ENCODE measurements at places on chromosomes 13 and 19.

DNA sequence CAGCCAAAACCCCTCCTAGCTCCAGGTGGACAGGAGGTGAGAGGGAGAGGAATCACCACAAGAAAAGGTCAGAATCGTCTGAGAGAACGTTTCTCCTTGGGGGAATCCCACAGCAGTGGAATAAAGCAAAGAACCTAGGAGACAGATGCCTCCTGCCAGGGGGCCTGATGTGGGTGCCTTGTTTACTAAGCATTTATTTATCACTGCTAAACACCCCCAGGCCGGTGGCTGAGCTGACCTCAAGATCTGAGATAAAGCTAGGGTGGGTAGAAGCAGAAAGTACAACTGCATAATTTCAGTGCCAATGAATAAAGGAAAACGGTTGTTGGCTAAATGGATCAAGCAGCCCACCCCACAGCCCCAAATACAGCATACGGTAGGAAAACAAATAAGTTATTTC is 33.9 kb upstream of the ATP11A start:
- no peak for DNase-seq

GRCh38 chr19:5774921-5775320 is 9.6 kb downstream of the PRR22 start:
- no peak for DNase-seq

DNA sequence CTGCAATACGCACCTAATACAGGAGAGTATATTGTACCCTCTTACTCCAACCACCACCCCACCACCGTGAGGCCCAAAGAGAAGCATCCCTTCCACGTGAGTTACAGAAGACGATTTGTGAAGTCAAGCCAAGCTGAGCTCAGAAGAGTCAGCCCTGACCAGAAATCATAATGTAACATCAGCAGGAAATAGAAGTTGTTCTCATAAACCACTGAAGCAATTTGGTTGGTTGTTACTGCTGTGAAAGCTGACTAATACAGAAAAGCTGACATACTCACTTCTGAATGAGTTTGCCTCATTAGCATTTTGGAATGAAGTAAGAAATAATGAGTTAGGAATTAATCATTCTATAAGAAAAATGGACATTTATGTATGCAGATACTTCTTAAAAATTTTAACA is 749.4 kb upstream of the SLC10A2 start:
- no peak for DNase-seq

GRCh38 chr13:32589471-32589870 is 3.2 kb downstream of the PDS5B start:
- no peak for DNase-seq

DNA sequence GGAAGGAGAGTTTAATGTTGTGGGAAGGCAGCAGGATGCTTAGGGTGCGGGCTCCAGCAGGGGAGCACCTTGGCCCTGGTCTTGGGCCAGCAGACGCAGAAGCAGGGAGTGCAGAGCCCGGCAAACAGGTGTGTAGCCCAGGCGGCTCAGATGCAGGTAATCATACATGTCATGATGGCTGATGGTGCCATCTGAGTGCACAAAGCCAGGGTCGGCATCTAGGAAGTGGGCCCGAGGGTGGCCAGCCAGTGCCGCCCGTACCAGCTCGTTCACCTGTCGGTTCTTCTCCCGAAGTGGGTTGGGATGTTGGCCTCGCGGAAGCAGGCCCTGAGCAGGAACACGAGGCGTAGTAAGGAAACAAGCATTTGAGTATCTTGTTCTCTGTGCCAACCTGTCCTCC is 4.9 kb upstream of the PRR19 start:
- no peak for DNase-seq

- DNase-seq = no peak
Observed at GRCh38 chr13:79404361-79404760, 1.7 kb downstream of the RBM26 start.

- DNase-seq = no peak
Observed at GRCh38 chr13:98869408-98870090, 108.3 kb downstream of the DOCK9 start.

DNA sequence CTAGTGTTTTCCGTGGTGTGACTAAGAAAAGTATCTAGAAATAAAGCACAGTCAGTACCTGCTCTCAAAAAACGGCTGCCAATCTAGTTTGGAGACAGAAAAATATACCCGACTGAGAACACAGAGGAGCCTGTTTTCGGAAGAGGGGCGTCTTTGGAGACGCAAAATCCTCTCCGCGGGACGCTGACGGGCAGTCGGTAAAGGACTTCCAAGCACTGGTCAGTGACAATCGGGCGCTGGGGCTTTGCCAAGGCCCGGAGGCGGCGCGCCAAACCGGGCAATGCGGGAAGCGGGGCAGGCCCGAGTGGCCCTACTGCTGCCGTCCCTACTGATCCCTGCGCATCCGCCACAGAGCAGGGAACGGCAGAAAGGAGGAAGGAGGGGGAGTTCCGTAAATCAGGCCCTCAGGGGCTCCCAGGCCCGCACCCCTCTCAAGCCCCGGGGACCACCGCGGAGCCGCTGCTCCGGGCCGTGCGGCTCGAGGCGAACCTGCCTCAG is 588 bp upstream of the DPY19L3 start:
- DNase-seq = no peak

DNA sequence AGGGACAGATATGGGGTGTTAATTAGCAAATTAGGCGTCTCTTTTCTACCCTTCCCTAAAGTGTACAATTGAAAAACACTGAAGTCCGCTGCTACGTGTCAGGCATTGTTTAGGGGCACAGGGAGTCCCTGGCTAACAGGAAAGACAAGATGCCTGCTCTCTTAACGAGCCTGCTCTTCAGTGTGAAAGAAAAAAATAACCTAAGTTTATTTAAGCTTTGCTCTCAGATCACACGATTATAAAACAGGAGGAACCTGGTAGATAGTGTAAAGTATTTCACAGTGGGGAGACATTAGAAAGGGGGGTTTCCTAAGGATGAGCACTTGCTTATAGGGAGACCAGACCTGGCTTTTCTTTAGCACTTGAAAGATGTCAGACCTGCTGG is 38.7 kb downstream of the IGFL2 start:
- no peak for DNase-seq

DNA sequence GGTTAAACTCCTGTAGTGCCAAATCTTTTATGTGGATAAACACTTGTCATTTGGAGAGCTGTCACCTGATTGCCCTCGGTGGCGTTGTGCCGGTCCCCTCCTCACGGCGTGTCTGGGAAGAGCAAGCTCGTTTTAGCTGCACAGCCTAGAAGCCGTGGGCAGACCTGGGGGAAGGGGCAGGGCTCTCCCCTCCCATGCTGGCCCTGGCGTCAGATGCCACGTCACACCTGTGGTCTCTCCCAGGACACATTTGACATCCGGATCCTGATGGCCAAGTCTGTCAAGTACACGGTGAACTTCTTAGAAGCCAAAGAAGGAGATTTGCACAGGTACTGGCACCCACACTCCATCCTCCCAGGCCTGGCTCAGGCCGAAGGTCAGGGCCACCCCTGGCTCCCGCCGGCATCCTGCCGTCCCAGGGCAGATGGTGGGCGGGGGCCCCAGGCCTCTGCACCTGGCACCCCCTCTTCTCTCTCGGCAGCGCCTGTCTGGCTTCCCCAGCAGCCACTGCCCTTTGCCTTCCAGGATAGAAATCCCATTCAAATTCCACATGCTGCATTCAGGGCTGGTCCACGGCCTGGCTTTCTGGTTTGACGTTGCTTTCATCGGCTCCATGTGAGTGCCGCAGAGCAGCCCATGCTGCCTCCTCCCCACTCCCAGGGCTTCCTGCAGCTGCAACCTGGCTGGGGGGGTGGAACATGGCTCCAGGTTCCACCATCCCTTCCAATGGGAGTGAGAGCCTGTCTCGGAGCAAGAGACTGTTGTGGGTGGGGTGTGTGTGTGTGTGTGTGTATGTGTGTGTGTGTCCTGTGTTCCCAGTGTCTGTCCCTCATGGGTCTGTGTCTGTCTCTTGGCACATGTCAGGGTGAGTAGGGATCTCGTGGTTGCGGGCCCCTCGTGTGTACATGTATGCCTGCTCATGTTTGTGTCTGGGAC is 8.8 kb downstream of the YIPF2 start:
- DNase-seq = no peak

DNA sequence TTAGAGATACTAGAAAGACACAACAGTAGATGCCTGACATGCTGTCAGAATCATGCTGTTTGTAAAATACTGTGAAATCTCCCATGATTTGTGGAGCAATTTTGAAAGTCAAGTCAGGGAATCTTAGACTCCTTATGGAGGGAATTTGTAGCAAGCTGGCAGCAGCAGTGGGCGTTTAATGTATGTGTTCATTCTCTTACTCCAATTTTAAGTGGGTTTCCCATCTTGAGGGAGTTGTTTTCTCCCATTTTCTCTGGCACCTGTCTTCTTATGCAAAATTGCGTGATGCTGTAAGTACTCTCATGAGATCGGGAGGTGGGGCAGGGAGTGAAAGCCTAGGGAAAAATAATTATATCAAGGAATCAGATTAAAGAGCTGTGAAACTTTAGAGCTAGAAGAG is 16.0 kb upstream of the GTF2F2 start:
- no peak for DNase-seq

DNA sequence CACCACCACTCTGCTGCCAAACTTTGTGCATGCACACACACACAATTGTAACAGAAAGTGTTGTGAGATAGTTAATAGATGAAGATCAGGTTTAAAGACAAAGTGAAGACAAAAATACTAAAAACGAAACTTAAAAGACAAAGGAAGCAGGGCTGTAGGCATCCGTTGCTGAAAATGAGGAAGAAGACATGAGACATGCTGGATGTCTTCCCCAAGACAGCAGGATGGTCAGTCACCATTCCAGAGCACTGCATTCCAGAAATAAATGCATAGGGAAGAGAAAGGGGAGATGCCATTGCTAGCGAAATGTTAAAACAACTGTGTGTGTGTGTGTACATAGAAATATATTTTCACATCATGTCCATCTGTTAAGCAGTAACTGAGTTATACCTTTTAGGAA is 520.1 kb downstream of the SUCLA2 start:
- DNase-seq = no peak

DNA sequence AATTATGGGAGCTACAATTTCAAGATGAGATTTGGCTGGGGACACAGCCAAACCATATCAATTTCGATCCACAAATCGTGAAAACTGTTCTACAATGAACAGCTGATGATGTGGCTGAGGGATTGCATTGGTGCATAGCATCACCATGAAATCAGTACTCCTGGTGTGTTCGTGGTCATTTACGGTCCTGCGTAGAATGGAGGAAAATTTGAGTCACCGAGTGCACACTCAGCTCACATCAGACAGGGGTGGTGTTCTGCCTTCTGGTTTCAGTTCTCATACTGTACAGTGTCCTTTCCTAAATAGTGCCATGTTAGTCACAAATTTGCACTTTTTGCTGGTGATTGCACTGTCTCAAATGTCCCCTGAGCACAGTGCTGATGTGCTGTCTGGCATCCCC is 39.2 kb downstream of the MYH14 start:
- no peak for DNase-seq

- no peak for DNase-seq
Observed at GRCh38 chr13:72170571-72170970, 303.6 kb upstream of the DACH1 start.

DNA sequence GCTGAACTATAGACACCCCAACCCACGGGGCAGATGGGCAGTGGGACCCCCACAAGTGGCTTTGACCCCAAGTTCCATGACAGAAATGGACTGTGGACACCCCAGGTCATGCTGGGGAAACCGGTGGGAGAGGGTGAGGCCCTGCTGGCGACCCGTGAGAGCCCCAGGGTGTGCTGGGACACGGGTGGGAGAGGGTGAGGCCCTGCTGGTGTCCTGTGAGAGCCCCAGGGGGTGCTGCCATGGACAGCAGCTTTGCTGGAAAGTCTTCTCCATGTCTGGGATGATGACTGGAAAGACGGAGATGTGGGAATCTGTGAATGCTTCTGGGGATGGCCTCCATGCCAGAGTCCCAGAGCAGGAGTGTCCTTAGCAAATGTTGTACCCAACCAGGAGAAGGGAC is 148.4 kb downstream of the URI1 start:
- no peak for DNase-seq
